ENCODE measurements at places on chromosomes 3 and 15.
A peak's percentile ranks its signal among the peaks of the same experiment; 100 is the strongest.

DNA sequence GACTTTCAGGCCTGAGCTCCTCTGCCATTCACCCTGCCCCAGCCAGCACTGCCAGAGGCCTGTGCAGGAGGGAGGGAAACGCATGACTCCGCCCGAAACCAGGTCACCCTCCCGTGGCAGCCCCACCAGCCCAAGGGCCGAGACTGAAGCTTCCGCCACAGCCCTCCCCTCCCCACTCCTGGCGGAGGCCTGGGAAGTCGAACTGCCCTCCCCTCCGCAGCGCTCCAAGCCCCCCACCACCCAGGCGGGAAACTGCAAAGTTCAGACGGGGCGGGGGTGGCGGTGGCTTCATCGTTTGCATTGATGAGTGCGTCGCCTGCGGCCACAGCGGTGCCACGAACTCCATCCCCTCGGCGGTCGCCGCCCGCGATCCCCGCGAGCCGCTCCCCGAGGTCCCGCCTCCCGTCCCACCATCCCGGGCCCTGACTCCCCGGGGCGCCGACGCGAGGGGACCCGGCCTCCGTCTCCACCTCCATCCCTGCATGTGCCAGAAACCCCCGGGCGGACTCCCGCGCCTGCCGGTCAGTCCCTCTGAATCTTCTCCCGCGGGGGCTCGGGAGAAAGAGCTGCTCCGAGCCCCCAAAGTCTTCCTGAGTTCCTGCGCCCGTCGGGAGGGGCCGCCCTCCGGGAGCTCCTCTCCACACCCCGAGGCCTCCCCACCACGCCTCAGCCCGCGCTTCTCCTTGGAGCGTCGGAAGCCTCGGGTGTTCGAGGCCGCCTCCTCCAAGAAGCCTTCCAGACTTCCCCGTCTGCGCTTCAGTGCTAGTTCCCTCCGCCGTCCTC lies 698 bp downstream of the MELTF start:
- no peak for DNase-seq

DNA sequence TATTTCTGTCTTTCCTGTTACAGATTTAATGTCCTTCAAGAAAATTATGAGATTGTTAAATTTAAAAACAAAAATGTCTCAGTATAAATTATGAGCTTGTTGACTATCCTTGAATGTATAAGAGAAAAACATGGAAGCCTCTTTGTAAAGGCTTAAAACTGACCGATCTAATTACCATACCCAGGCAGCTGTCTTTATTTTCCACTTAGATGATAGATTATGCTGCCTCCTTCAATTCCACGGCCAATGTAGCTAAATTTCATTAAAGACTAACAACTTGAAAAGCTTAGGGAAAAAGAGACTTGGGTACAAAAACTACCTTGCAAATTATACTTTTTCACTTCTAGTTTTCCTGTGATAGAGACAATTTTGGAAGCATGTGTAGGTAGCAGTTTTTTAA lies 88.3 kb downstream of the ATP10A start:
- DNase-seq, result no peak

- DNase-seq, result no peak
Measured at GRCh38 chr3:42718338-42718737, 15.7 kb upstream of the HHATL start.

GRCh38 chr3:155010416-155010815 lies 69.7 kb upstream of the MME start:
- DNase-seq, result no peak

- DNase-seq, result no peak
Measured at GRCh38 chr3:188254520-188255070, 100.6 kb downstream of the LPP start.

DNA sequence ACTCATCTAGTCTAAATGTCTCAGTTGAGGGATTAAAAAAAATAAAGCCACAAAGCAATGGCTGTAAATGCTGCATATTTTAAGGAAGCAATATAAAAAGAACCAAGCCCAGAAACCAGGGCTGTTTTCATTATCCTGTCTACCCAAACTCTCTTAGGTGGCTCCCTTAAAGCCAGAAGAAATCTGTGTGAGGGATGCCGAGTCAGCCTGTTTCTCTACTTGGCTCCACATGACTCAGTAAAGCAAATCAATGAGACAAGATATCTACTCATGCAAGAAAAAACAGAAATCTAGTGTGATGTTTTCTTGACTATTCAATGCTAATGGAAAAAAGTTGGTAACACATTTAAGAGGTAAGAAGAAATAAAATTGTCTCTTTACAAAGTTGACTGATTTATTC lies 296.2 kb downstream of the ZBTB20 start:
- DNase-seq, result no peak

DNA sequence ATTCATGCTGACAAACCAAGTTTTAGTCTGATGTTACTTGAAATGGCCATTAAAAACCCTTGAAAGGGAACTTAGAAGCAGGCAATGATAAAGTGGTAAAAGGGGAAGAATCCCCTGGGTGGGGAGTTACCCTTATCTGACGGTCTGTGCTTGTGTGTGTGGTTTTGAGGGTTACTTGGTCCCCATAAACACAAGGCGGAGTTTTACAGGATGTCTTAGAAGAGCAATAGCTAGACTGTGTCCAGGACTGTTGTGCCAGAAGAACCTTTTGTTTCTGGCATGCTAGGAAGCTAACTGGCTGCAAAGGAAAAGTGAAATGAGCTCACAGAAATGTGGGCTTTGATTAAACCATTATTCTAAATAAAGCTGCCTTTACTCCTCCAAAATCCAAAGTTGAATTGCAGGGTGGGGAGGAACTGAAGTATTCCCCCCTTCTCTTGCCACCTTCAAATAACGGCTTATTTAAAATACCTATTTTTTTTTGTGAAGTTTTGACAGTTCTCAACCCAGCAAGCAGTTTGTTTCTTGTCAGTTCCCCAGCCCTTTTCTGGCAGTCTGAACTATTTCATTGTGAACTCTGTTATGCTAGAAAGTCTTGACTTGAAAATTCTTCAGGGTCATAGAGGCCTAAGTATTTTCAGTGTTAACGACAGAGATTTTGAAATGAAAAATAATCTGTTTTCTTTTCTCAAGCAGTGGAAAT lies 443.5 kb downstream of the OTOL1 start:
- DNase-seq, result no peak

DNA sequence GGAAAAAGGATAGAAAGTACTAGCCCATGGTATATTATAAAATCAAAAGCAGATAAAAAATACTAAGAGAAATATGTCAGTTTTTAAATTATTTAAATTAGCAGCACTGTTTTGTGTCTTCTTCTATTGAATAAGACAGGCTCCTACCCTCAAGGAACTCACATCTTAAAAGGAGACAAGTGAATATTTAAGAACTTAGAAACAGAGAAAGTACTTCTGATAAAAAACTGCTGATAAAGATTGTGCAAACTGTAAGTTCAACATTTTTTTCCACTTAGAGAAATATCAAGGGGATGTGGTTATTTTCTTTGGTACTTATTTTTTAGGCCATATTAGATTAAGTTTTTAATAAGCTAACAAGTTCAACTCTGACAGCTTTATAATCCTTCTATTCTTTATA lies 3.0 kb upstream of the ANKRD28 start:
- DNase-seq, result no peak

DNA sequence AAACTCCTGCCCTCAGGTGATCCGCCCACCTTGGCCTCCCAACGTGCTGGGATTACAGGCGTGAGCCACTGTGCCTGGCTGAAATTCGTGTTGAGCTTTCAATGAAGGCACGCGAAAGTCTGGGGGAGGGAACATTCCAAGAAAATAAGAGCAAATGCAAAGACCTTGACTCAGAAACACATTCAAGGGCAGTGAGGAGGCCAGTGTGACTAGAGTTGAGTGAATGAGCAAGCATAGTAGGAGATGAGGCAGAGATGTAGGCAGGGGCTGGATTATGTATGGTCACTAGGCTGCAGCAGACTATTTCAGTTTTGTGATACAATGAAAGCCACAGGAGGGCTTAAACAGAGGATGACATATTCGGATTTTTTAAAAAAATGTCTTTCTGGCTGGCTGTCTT lies 67.0 kb downstream of the SCN11A start:
- DNase-seq, result no peak

DNA sequence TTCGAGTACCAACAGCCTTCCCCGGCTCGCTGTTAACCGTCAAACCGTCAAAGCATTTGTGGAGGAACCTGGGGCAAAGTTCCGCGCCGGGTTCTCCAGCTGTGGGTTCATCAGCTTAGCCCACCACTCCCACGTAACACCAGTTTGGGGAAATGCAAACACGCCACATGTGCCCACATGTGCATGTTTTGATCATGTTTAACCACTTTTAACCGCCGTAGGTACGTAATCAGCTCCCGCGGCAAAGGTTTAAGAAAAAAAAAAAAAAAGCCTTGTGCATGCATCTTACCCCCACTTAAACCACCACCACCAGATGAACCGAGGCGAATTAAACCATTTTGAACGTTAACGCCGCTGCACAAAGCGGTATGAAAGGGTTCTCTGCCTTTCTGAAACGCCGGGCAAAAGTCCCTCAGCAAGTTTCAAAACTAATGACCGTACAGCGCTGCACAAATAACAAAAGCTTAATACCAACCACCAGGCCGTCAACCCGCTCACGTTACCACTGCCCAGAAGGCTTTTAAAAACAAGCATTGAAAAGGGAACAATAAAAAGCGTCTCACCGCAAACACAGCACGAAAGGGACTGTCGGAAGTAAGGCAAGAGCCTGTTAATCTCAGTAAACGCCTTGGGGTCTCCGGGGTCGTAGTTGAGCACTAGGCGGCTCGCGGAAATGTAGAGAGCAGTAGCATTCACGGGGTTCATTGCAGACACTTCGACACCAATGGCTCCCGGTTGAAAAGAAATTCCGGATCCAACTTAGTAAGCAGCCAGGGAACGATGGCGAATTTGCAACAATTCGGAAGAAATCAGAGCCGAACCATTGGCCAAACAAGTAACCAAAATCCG lies 1.5 kb downstream of the MSL2 start:
- peak; percentile 91 for DNase-seq

GRCh38 chr3:152621006-152621868 lies 213.7 kb upstream of the P2RY1 start:
- no peak for DNase-seq

DNA sequence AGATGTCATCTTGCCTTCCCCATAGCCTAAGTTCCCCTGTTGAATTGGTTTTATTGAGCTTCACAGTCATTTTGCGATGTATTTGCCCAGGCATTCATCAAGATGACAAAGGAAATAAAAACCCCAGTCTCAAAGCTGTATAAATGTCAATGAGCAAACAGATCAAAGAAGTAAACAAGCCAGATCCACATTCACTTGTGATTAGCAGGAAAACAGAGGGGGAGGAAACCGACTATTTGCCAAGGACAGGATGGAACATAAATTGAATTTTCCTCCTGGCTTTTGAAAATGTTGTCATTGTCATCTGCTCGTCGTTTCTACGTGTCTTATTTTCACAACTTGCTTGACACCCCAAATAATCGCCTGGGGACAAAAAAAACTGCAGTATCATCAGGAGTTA lies 83.5 kb downstream of the SV2B start:
- no peak for DNase-seq

DNA sequence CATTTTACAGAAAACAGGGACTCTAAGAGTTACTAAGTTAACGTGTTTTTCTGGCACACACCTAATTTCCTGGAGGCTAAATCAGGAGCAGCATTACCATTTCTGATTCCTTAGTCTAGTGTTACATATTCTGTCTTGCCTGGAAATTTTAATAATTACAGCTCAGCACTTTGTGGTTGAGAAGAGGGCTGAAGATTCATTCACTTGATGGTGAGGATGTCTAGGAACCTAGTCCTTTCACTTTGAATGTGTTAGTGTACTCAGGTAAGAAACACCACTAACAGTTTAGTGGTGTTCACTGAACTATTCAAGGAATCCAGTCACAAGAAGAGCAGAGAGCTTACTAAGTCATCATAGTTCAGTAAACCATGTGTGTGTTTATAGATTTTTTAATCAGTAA lies 102.8 kb downstream of the STT3B start:
- DNase-seq, result no peak

- DNase-seq, result no peak
Measured at GRCh38 chr3:18770800-18771199, 345.7 kb upstream of the SATB1 start.

- peak; percentile 10 for DNase-seq
Measured at GRCh38 chr3:118863731-118864322, 170.8 kb downstream of the IGSF11 start.

- DNase-seq, result no peak
Measured at GRCh38 chr3:73442152-73442551, 182.6 kb downstream of the PDZRN3 start.

DNA sequence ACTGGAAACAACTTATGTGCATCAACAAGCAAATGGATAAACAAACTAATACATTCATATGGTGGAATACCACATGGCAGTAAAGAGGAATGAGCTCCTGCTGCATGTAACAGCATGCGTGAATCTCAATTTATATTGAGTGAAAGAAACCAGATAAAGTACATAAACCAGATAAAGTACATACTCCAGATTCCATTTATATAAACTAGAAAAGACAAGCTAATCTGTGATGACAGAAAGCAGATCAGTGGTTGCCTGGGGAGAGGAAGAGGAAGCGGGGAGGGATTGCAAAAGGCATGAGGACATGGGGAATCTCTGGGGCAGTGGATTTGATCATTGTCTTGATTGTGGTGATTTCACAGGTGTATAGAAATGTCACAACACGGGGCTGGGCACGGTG lies 34.2 kb downstream of the LIMD1 start:
- no peak for DNase-seq

DNA sequence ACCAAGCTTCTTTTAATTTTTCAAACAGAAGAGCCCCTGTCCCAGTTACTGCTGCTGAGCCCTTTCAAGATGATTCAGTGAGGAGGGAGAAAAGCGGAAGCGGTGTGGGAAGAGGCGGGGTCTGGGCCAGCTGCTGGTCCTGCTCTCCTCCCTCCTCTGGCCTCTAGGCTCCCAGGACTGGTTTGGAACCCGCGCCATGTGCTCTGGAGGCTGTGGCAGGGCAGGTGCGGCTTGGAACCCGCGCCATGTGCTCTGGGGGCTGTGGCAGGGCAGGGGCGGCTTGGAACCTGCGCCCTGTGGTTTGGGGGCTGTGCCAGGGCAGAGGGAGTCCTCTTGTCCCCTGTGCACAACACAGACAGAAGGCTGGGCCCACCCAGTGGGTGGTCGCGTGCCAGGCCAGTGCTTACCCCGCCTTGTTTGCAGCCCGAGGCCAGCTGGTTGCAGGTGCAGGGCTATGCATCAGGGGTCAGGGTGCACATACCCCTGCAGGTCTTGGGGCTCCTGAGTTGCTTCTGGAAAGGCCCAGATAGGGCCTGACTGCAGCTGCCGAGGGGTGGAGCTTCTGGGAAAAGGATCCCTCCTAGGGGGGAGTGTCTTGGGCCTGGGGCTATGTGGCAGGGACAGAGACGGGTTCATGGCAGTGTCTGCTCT lies 12.2 kb downstream of the ALG1L2 start:
- DNase-seq, result no peak

DNA sequence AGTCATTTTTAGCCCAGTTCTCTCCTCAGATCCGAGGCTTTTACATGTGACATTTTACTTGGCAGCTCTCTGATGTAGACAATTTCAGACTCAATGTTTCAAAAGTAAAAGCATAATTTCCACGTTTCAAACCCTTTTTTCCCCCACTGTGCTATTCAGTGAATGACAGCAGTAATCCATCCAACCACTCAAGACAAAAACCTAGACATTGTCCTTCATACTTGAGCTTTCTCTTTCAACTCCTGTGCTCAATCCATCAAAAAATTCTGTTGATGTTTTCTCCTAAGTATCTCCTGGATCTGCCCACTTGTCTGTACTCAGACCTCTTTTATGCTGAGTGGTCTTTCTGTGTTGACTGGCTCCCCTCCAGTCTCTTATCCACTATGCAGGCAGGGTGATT lies 214.7 kb downstream of the CHL1 start:
- no peak for DNase-seq

GRCh38 chr3:45554006-45554666 lies 40.4 kb upstream of the LIMD1 start:
- no peak for DNase-seq

GRCh38 chr15:59174835-59175831 lies 31.5 kb upstream of the LDHAL6B start:
- DNase-seq, result peak; percentile 38
